ENCODE measurements at places on chromosomes 2 and 18.

DNA sequence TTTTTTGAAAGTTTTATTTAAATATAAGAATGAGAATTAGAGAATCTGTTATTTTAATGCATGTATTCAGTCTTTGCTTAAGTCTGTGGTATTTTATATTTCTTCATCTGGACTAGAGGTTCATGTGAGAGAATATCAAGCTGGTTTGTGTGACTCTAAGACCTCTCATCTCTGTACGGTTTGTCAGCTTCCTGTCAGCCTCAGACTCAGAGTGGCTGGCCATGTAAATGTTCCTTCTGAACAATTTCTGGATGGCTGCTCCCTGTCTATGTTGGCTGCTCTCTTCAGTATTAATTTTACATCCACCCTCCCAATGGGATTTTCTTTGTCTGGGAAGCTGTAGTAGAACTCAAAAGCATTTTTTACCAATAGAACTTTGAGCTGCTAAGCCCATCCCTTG, 225.3 kb upstream of the THUMPD2 start:
- DNase-seq: no peak

GRCh38 chr18:55236150-55236931, 277.1 kb upstream of the CCDC68 start:
- DNase-seq: no peak

GRCh38 chr2:75289771-75290170, 90.5 kb upstream of the TACR1 start:
- DNase-seq: no peak

- DNase-seq: no peak
Measured at GRCh38 chr2:187875261-187876141, 321.3 kb upstream of the TFPI start.

GRCh38 chr2:194735837-194736542, 921.0 kb upstream of the SLC39A10 start:
- no peak for DNase-seq

- DNase-seq: no peak
Measured at GRCh38 chr2:197248001-197248401, 62.6 kb downstream of the ANKRD44 start.

- no peak for DNase-seq
Measured at GRCh38 chr2:234165421-234165820, 114.9 kb downstream of the SPP2 start.

Data from cortex of kidney (tissue), 1 donor.